ENCODE measurements at places on chromosomes 12 and 14.

- no peak for DNase-seq
Observed at GRCh38 chr14:63200035-63200740, 4.1 kb upstream of the RHOJ start.

DNA sequence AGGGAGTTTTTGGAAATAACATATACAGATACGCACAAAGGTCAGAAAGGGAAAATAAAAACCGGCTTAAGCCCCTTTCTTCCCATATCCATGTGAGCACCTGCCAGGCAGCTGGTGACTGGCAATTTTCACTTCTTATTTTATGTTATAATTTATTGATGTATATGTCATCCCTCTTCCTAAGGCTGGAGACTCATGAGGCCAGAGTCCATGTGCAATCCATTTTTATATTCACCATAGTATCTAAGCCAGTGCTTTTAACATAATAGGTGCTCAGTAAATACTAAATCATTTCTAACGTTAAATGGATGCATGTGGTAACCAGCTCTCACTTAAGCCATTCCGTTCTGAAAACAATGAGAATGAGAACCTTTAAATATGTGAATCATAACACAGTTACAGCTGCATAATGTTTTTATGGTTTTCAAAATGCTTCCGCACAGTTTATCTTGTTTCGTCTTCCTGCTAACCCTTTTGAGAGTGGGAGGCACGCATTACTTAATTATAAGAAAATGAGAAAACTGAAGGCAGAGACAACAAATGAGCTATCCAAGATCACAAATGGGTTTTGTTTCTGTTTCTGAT is 178.3 kb downstream of the CACNA1C start:
- DNase-seq = no peak

- DNase-seq = no peak
Observed at GRCh38 chr14:69711477-69711876, 55.5 kb upstream of the SRSF5 start.

- peak; percentile 71 for DNase-seq
Observed at GRCh38 chr14:34331728-34332623, 130.1 kb downstream of the SPTSSA start.

DNA sequence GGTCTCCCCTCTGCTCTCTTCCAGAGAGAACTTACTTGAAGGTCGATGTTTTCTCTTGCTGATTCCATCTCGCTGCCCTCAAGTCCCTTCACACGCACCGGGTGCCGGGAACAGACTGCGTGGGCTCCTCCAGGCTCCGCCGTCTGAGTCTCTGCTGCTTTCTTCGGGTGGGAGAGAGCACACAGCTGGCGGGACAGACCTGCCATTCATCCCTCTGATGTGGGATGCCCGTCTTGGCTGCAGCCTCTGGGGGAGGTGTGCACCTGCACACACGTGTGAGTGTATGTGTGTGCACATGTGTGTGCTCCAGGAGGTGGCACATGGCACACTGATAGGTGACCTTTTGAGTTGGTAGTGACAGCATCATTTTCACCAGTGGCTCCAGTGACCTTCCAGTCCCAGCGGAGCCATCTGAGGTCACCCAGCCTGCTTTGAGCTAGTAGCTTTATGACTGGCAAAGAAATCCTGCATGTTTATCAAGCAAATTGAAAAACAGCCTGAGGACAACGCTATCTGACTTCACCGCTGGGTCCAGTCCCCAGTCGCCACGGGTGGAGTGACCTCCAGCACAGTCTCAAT is at the start of gene NINJ2:
Gene NINJ2, minus strand, starts transcription at position 153 of the 579 bp plus-strand sequence. Its CDS starts 85 bp downstream, at position 68.
- no peak for DNase-seq

DNA sequence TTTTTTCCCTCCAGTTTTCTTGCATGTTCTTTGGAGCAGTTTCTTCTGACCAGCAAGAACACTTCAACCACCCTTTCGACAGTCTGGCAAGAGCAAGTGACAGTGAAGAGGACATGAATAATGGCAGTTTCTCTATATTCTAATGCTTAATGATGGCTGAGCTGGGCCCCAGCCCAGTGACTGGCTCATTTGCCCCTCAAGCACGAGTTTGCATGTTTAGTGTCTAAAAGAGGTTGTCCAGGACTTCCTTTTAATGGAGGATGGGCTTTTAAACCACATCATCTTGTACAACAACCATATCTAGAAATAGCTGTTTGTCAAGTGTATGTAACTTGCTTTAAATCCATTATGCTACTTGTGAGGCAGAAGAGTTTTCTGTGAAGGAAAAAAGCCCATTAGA is 28.4 kb downstream of the RAD9B start:
- no peak for DNase-seq

DNA sequence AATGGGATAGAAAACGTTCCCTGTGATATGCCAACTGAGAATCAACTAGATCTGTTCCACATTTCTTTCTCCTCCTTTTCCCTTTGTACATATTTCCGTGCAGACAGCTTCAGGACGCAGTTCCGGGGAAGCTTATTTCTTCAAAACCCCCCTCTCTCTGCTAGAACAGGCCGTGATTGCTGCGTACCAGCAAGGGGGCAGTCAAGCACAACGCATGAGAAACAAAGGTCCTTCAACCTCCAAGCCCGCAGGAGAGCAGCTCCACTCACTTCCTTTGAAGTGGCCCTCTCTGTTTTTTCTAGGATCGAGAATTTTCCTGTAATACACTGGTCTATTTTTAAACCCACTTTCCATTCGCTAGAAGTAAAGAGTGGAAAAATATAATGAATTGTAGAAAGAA is 80.8 kb downstream of the ZNF664 start:
- DNase-seq = no peak

GRCh38 chr12:82842480-82842879 is 155.8 kb downstream of the TMTC2 start:
- no peak for DNase-seq

- DNase-seq = no peak
Observed at GRCh38 chr12:68119724-68120211, 39.8 kb downstream of the IFNG start.

DNA sequence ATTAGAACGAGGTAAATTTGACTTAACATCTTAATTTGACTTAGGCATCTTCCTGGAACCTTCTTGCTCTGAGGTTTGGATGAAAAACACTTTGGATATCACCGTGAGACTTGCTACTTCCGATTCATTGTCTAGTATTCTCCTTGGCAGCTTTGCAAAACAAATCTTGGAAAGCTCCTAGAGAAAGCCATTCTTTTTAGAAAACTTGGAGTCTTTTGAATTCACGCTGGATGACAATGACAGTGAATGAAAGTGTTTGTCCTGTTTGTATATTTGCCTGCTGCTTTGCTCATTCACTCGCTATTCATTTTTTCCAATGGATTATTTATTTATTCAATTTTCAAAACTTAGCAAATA is 222.1 kb upstream of the HMGA2 start:
- no peak for DNase-seq

DNA sequence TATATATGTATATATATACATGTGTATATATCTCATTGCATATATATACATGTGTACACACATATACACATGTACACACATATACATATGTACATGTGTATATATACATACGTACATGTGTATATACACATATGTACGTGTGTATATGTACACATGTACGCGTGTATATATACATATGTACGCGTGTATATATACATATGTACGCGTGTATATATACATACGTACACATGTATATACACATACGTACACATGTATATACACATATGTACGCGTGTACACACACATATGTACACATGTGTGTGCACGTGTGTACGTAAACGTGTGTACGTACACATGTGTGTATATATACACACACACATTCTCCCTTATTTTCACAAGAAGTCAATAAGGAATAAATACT is 141.6 kb upstream of the TMCC3 start:
- no peak for DNase-seq

- DNase-seq = no peak
Observed at GRCh38 chr14:90760078-90760444, 56.2 kb downstream of the TTC7B start.

GRCh38 chr12:129195081-129195480 is 341.8 kb downstream of the GLT1D1 start:
- DNase-seq = no peak

DNA sequence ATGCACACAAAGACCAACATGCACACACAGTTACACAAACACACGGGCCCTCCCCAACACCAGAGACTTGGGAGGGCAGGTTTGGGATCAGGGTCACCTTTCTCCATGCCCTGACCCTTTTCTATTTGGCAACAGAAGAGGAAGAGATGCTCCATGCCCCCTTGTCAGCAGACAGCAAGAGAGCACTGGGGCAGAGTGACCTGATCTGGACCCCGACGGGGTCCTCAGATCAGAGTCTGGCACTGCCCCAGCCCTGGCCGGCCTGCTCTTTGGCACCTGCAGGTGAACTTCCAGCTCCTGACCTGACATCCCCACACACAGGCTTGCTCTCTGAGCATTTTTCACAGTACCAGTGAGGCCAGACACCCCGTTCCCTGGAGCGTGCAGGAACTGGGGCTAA is 21.4 kb downstream of the ADCY6 start:
- no peak for DNase-seq

- no peak for DNase-seq
Observed at GRCh38 chr12:12527820-12528296, 34.8 kb downstream of the DUSP16 start.

DNA sequence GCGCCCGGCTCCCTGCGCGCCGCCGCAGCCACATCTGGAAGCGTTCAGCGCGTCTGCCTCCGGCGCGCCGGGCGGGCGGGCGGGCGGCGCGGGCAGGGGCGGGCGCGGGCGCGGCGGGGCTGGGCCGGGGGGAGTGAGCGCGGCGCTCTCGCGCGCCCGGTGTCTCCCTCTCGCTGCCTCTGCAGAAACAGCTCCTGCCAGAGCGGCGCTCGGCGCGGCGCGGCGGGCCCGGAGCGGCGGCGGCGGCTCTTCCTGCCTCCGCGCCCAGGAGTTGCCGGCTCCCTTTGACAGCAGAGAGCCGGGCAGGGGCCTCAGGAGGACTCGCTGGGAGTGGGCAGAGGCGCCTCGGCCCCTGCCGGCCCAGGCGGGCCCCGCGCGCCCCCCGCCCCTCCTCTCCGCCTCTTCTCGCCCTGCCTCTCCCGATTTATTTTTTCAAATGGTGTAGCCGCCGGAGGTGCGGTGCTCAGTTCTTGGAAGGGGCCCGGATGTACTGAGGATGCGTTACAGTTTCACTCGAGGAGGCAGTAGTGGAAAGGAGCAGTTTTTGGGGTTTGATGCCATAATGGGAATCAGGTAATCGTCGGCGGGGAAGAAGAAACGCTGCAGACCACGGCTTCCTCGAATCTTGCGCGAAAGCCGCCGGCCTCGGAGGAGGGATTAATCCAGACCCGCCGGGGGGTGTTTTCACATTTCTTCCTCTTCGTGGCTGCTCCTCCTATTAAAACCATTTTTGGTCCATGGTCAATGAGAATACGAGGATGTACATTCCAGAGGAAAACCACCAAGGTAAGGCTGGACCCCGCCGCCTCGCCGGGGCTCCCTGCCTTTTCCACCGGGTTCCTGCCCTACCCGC is at the start of gene CACNA1C:
Gene CACNA1C, plus strand, starts transcription at position 162 of the 853 bp plus-strand sequence. Its CDS starts 576 bp downstream, at position 738.
- DNase-seq = no peak

DNA sequence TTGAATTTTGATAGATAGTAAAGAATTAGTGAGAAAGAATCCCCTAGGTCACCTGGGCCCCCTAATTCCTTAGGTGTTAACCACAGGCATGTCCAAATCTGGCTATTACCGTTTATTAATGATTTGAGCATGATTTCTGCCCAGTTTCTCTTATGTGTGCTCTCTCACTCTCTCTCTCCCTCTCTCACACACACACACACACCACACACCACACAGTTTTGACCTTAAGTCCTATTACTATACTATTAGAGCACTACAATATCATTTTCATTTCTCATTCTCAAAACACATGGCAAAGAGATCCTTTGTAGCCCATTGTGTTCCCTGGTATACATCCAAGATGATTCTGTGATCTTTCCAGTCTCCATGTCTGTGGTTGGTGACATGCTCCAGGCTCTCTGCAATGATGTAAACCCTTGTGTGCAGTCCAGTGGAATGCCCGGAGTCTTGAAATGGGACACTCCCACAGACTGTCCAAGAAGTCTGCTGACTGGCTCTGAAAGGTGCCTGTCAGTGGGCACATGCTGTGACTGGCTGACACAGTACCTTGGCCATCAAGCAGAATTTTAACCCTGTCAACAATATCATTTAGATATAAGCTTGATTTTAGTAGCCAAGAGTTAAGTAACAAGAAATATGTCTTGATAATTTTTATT is 96.2 kb downstream of the FIGNL2 start:
- no peak for DNase-seq

DNA sequence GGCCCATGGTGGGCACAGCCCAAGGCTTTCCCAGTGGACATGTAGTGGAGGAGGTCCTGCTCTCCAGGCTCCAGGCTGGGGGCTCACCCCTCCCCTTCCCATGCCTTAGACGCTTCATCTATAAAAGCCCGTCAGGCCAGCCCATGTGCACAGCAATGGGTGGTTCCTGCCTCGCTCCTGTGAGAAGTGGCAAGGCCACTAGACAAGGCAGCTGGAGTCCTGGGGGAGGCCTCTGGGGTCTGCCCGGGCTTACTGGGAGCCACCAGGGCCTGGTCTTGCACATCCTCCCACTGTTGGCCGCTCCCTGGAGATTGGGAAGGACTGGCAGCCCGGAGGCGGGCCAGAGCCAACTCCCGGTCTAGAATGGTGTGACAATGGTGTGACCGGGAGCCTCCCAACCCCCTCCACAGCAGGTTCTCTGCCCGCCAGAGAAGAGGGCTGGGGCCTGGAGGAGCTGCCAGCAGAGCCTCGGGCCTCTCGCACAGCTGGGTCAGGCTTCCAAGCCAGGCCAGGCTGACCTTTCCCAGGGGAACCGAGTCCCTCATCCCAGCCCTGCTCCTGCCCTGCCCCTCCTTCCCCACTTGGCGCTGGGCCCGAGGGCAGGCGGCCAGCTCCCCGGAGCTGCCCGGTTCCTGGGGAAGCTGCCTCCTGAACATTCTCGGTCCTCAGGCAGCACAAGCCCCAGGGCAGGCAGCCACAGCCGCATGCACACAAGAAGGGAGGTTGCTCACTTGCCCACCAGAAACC is 97.9 kb downstream of the RFLNA start:
- no peak for DNase-seq

DNA sequence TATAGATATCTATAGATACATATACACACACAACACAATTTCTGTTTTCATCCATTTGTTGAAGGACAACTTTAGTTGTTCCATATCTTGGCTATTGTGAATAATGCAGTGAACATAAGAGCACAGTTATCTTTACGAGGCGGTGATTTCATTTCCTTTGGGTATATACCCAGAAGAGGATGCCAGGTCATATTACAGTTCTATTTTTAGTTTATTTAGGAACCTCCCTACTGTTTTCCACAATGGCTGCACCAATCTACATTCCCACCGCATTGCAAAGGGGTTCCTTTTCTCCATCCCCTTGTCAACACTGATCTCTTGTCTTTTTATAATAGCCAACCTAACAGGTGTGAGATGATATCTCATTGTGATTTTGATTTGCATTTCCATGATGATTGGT is 143.4 kb upstream of the ARHGAP5 start:
- DNase-seq = no peak
